ENCODE measurements at places on chromosomes 1 and 21.

GRCh38 chr21:38121888-38122720, 134.7 kb upstream of the KCNJ15 start:
- no peak for DNase-seq

DNA sequence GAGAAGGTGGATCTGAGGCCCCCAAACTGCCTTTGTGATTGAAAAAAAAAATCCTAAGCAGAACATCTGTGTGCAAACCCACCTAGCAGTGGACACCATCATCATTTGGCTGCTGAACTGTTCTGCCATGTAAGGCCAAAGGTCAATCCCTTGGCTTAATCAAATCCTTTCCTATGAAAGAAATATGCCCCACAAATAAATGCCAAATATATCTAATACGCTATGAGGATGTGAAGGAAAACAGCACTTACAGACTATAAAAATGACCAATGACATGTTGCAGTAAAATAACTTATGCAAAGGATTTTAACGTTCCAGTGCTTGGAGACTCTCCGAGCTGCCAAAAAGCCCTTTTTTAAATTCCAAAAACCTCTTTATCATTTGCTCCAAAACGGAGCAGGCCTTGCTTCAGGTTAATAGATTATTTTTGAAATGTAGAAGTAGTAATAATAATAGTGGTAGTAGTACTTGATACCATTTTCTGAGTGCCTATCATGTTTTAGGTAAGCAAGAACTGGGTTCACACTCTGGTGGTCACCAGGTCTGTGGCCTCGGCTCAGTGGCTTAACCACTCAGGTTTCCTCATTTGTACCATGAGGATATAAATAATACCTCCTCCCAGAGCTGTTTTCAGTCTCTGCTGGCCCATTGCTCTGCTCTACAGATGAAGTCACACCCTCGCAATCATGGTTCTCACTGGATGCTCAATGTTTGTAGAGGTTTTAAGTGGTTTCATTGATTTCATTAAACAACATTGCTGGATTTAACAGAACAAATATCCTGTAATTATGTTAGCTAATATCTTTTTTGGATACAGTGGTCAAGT, 47.9 kb upstream of the EDEM3 start:
- DNase-seq: no peak

DNA sequence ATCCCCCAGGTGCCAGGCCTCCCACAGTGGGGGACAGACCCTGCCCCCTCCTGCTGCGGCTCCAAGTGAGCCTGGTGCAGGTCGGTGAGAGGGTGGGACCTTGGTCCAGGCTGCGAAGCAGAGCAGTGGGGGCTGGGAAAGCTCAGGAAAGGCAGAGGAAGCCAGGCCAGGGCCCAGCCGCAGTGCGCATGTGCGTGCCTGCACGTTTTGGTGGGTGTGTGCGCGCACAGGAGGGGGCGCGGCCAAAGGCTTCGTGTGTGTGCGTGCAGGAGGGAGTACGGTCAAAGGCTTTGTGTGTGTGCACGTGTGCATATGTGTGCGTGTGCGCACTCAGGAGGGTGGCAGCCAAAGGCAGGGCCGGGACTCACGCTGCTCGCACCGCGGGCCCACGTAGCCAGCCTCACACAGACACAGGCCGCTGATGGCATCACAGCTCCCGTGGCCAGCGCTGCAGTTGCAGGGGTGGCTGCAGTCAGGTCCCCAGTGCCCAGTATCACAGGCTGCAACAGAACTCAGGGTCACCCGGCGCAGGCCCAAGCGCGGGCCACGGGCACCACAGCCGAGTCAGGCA, 45.9 kb downstream of the ARHGEF16 start:
- no peak for DNase-seq

GRCh38 chr1:41382480-41383090, 21.4 kb downstream of the FOXO6 start:
- DNase-seq: no peak

DNA sequence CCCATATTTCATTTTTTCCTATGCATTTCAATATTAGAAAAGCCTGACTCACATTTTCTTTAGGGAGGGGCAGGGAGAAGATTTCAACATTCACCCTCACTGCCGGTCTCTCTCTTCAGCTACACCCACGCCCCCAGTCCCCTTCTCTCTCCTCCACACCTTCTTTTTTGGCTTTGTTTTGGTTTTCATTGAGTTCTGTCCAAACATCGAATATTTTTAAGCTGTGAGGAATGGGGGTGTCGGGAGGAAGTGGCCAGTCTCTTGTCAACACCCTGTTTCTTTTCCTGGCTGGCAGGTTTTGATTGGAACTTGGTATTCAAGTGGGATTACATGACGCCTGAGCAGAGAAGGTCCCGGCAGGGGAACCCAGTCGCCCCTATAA, 177.3 kb downstream of the PGBD5 start:
- no peak for DNase-seq

GRCh38 chr1:194062962-194063361, 876.5 kb upstream of the B3GALT2 start:
- DNase-seq: no peak

- no peak for DNase-seq
Measured at GRCh38 chr1:19654386-19654785, 10.3 kb downstream of the NBL1 start.

- no peak for DNase-seq
Measured at GRCh38 chr1:61081144-61081685, 1.1 kb upstream of the NFIA start.
